ENCODE measurements at places on chromosomes 11 and 22.
A peak's percentile ranks its signal among the peaks of the same experiment; 100 is the strongest.

DNA sequence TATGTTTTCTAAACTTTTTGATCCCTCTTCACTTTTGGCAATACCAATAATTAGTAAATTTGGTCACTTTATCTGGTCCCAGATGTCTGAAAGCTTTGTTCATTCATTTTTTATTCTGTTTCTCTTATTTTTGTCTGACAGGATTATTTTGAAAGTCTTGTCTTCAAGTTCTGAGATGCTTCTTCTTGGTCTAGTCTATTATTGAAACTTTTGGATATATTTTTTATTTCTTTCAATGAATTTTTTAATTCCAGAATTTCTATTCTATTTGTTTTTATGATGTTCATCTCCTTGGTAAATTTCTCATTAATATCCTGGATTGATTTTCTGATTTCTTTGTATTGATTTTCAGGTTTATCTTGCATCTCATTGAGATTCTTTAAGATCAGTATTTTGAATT is 54.1 kb upstream of the RAB38 start:
- no peak for DNase-seq

DNA sequence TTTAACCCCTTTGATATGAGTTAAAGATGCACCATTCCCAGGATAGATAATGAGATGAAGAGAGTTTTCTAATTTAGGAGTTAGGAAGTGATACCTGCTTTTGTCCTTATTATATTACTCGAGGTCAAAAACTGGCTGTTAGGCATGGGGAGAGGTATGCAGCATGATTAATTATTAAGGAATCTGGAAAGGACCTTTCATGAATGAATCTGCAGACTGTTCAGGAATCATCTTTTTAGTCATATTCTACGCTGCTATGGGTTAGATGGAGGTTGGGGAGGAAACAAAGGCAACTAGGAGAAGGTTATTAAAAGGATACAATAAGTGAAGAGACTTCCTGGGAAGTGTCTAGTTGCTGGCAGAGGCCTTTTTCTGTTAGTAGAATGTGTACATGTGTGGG is 492.4 kb upstream of the CCDC90B start:
- DNase-seq, result no peak

DNA sequence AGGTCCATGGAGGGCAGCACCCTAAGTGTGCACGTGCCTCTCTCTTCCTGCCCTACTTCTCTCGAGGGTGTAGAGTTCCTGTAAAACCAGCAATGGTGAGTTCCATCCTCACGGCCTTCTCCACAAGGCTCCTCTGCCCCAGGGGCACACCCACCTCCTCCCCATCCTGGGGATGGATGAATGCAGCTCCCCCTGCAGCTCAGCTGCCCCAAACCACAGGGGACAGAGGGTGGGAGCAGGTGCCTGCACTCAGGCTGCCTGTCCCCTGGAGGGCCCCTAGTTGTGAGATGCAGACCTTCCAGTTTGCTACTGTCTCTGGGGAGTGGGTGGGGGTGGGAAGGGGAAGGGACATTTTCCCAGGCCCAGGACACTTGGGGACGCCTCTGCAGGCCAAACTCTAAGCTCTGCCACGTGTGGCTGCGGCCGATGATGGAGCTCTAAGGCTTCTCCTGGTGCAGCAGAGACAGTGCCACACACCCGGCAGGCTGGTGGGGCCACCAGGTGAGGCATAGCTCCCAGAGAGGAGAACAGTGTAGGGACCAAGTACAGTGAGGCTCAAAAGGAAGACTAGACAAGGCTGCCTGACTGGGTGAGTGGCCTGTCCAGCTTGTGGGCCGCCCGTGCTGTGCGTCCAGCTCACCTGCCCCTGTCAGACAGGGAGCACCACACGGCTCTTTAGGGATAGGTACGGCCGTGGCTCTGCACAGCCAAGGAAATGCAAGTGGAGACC is 540.9 kb downstream of the TBC1D22A start:
- DNase-seq, result no peak

- no peak for DNase-seq
Measured at GRCh38 chr11:117807482-117808327, 10.7 kb upstream of the DSCAML1 start.

DNA sequence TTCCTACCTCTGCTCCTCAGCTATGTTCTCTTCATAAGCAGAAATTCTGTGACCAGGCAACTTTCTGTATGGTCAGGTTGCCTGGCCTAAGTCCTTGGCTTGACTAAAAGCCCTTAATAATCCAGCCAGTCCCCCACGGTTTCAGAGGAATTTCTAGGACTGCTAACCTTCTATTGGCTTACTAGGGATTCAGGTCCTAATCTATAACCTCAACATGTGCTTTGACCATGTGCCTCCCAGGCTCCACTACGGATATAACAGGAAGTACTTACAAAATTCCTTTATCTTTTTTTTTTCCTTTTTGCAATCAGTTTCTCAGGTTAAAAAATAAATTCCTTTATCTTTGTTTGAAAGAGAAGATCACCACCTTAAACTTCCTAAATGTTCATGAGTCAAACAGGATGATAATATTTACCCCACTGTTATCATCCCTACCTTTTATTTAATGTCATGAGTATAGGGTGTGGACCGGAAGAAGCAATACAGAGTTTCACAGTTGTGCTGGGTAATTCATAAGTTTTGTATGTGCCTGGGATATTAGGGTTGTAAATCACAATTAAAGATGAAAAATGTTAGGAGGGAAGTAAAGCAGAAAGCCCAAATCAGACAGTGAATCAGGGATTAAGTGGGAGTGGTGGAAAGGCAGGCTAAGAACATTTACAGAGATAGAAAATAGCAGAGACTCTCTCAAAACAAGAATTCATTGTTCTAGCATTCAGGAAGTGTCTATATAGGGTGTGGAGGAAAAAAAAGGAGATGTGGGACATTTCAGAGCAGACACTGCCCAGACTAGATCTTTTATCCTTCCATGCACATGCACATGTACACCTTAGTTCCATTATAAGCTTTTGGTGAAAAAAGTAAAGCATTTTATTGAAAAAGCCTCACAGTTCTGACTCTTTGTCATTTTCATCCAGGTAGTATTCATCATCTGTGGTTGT is 10.7 kb upstream of the POGLUT3 start:
- DNase-seq, result no peak

- no peak for DNase-seq
Measured at GRCh38 chr11:108340973-108341372, 118.1 kb downstream of the ATM start.

GRCh38 chr22:50258361-50259292 is 2.9 kb downstream of the MAPK12 start:
- no peak for DNase-seq

DNA sequence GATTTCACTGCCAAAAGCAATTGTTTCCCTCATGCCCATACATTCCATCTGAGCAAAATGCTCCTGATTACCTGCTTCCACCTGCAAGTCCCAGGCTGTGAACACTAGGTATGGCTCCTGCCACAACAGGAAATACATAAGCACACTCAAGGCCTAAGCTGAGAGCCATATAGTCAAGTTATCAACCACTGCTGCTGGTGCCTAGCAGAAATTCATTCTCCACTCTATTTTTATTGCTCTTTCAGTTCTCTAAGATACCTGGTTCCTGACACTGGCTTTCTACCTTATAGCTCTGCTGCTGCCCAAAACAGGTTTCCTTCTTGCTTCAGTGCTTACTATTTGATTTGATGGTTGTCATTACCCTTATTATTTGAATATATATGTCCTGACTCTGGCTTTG is 31.6 kb downstream of the SLC36A4 start:
- DNase-seq, result no peak

GRCh38 chr11:71425860-71426259 is 22.3 kb downstream of the DHCR7 start:
- no peak for DNase-seq

- DNase-seq, result no peak
Measured at GRCh38 chr11:111298413-111299100, at the start of gene POU2AF3. POU2AF3 (plus strand) TSS chr11:111298546; CDS start chr11:111298582, 36 bp downstream.

DNA sequence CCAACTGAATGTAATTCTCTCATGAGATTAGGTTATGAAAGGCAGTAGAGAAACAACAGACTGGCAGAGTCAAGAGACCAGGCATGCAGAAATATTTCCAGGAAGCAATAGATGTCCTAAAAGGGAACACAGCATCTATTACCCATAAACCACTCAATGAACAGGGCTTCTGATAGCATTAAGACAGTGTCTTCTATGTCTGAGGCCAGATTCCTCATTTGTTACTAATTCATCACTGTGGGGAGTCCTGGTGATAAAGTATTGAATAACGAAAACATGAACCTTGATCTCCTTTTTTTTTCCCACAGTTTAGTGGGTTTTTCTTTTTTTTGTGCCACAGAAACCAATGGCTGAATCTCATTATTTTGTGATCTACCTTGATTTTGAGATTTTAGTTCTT is 339.0 kb downstream of the METTL15 start:
- peak; percentile 14 for DNase-seq

Measured in GM04503 (cell line).